Fibroblast of skin of abdomen (primary cell): ENCODE measurements at places on chromosomes 2 and 18.

DNA sequence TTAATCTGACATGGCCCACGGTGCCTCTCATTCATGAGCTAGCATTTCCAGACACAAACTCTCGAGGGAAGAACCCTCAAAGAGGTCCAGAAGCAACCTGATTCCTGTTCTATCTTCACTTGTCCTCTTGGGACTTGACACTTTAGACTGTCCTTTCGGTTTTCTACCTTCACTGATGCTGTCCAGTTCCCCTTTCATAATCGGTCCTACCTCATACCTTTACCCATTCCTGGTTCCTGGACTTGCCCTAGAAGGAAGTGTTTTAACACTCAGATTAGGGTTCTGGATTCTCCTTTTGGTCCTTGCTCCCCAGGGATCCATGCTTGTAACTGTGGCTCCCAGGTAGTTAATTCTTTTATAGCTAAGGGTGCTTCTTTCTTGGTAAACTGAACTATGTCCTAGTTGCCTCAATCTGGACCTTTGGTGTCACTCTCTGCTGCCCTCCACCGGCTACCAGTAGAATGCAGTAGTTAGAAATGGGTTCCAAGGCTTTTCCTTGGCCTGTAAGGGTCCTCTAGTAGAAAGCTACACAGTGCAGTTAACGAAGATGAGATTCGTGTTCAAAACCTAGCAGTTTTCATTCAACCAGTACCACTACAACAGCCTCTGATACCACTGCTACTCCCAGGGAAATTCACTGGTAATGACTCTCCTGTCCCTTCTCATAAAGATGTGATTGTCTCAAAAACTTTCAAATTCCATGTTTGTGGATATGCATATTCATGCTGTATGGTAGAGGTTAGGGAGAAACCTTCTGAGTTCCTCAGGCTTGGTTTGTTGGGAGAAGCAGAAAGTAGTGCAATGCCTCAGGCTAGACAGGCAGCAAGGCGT is 178.1 kb upstream of the CYP26B1 start:
- peak; percentile 6 for DNase-seq

DNA sequence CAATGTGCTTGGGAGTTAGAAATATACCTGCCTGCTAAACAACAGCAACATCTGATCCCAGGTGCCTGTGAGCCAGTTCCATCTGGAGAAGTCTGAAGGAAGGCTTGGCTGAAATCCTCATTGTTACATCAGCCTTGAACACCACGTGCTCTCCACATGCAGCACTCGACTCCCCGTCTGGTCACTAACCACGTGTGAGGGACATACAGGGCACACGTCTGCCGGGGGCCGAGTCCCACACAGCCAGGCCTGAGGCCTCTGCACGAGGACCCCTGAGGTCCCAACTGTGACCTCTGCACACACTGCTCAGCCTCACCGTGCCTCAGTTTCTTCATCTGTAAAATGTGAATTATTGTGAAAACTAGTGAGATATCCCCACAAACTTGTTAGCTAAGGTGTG is 236.5 kb upstream of the SALL3 start:
- no peak for DNase-seq

DNA sequence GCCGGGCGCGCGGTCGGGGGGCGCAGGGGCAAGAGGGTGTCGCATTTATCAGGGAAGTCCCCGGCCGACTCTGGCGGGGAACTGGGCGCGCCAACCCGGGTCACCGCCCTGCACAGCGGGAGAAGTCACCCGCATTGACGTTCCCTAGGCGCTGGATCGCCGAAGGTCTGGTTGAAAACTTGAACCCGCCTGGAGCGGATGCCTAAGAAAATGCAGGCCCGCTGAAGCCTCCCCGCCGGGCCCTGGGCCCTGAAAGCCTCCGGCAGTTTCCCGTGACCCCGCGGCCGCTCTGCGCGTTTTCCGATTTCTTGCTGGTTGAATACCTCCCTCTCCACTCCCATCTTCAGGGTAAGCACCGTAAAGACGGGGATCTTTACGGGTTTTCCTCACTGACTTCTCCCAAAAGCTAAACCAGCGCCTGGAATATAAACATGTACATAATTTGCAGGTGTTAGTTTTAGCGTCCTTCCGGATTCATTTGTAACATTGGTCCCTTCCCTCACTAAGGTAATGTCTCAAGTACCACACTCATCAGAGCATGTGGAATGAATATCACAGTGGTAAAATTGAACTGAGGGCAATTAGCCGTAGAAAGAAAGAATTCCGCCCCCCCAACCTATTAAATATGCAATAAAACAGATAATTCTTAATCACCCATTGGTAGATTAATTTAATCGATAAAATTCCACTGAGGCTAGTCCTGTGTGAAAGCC is 675 bp upstream of the SPIRE1 start:
- DNase-seq: peak; percentile 30

- no peak for DNase-seq
Measured at GRCh38 chr2:187912950-187913349, 358.7 kb upstream of the TFPI start.

DNA sequence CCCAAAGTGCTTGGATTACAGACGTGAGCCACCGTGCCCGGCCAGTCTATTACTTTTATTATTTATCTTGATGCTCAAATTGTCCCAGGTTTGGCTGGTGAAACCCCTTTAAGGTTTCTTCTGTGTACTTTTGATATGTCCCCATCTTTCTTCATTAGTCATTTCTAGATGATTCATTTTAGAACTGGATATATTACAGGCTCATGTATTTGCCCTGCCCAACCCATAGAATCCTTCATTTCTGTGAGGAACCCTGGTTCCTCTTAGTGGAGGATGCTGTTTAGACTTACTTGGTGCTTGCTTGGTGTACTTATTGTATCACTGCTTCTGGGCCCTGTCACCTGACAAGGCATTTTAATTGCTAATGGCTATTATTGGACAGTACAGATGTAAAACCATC is 40.1 kb downstream of the KCMF1 start:
- DNase-seq: no peak

DNA sequence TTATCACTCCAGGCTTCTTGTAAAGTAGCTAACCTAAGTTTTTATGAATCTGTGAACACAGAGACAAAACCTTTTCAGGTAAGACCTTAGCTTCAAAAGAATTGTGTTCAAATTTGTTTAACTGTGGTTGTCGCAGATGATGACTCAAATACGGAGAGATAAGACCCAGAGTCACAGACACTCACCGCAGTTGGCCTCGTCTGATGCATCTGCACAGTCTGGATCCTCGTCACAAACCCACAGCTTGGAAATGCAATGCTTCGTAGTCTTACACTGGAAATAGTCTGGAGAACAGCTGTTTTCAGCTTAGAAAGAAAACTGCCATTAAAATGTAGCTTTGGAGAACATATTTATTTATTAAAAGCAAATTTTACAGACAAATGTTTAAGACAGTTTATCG is 1662.1 kb upstream of the NXPH2 start:
- peak; percentile 46 for DNase-seq

- peak; percentile 25 for DNase-seq
Measured at GRCh38 chr18:48897531-48897930, 53.2 kb downstream of the SMAD7 start.
